ENCODE measurements at places on chromosomes 2 and 18. TPM values are rescaled to one million over a fixed set of nuclear protein-coding genes. Genes with fewer than 3 reads are reported as not detected.

DNA sequence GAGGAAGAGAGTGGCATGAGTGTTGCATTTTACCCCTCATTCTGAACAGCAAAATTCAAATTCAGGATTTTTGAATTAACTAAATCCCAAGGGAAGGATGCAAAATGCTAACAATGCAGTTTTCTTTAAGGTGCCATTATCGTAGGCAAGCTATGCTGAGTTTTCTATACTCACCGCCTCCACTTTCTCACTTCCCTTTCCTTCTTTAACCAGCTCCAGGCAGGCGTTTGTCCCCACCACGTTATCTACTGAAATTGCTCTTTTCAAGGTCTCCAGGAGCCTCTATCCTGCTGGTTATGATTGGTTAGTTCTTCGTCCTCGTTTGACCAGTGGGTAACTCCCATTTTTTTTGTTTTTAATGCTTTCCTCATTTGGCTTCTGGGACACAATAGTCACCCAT, 1.8 kb upstream of the CPO start:
- no peak for DNase-seq

DNA sequence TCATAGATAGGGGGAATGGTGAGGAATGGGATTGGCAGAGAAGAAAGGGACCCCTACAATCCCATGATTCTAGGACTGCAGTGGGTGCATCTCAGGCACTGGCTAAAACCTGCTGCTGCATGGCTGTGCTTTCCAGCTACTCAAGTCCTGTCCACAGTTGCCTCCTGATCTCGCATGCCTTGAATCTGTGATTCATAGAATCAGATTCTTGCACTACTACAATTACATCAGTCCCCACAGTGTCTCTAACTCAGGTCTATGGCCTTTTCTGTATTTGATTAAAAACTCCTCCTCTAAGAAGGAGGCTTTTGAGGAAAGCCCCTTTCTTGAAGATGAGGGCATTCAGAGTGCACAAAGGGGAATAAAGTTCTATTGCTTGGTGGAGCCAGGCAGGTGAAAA, 117.4 kb downstream of the LRATD1 start:
- DNase-seq: no peak

CCDC85A gene
- total RNA-seq: 2.2 TPM

DNA sequence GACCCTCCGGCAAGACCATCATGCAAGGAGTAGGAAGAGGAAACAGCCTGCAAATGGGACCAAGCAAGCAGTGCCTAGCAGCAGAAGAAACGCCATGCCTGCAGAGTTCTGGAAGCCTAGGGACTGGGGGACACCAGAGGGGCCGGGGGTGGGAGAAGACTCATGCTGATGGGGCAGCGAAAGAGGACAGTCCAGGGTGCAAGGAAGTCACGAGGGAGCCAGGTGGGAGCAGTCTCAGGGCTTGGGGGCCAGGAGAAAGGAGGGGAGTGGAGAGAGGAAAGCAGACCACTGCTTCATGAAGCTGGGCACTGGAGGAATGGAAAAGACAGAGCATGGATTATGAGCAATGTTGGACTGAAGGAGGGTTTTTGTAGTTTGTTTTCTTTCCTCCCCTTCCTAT, 119.4 kb upstream of the CAPN13 start:
- no peak for DNase-seq

GRCh38 chr2:45647986-45648520, 3.4 kb upstream of the PRKCE start:
- no peak for DNase-seq

CFC1 gene
- total RNA-seq: not detected

GRCh38 chr2:131121464-131121863, 16.3 kb downstream of the PLEKHB2 start:
- no peak for DNase-seq

Data from dermis microvascular lymphatic vessel endothelial cell (primary cell).